ENCODE measurements at places on chromosomes 2 and 18. TPM values are rescaled to one million over a fixed set of nuclear protein-coding genes. Genes with fewer than 3 reads are reported as not detected.

TRIM54 gene
- total RNA-seq = not detected

SLC9A4 gene
- not detected for total RNA-seq

GRCh38 chr2:136255127-136255526, 137.2 kb upstream of the CXCR4 start:
- peaks cover 6% of the 10 kb centered on the region for H3K4me1 ChIP-seq
- no peaks in the 10 kb centered on the region for H3K27me3 ChIP-seq
- no peaks in the 10 kb centered on the region for H3K36me3 ChIP-seq
- H3K27ac ChIP-seq = no peak overlapping the region
- no peak overlapping the region for H3K4me3 ChIP-seq
- DNase-seq = no peak

GRCh38 chr2:22826703-22827102, 558.3 kb upstream of the KLHL29 start:
- no peak overlapping the region for H3K27ac ChIP-seq
- no peaks in the 10 kb centered on the region for H3K4me1 ChIP-seq
- no peak for DNase-seq
- H3K27me3 ChIP-seq = no peaks in the 10 kb centered on the region

DNA sequence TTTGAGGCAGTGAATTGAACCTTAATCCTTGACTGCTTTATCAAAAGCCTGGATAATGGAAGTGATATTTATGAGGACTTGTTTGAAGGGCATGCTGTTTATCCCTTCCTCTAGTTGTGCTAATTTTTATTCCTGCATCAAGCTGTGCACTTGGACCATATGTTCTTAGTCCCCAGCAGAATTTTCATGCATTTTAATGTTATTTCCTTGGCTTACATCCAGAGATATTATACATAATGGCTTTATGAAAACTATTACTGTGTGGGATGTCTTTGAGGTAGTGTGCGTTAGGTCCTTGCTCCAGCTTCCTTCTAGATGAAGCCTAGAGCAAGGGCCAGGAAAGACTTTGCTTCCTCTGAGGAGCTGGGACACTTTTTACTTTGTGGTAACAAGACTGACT, 378.4 kb downstream of the LPIN1 start:
- no peaks in the 10 kb centered on the region for H3K27me3 ChIP-seq
- no peak overlapping the region for H3K4me3 ChIP-seq
- H3K4me1 ChIP-seq = no peaks in the 10 kb centered on the region

DNA sequence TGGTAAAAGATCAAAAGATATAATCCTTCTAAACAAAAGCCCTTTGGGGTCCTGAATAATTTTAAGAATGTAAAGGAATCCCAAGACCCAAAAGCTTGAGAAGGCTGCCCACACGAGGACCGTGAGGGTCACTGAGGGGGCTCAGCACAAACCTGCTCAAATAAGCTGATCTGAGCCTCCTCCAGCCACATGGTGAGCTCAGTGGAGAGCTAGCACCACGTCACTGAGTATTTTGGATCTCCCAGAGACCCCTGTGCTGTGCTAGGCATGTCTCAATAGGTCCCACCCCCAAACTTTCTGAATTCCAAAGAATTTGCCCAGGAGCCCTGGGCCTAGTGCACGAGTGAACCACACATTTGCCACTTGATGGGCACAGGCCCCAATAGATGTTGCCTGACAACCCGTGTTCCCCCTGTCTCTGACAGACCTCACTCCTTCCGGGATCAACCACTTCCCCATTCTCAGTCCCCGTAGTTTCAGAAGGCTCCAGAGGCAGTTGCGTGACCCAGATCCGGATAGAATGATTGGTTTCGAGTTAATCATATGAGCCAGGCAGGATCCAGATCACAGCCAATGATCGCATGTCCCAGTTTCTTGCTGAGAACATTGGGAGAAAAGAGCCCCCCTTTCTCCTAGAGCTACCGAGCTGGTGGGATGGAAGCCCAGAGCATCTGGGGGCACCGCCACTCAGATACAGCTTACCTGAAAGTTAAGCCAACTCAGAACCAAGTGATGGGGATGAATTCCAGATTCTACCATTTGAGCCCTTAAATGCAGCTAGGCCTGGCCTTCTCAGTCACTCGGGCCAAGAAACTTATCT, 203.8 kb downstream of the TNS1 start:
- no peaks in the 10 kb centered on the region for H3K36me3 ChIP-seq
- no peak overlapping the region for H3K27ac ChIP-seq
- no peak overlapping the region for H3K4me3 ChIP-seq

DNA sequence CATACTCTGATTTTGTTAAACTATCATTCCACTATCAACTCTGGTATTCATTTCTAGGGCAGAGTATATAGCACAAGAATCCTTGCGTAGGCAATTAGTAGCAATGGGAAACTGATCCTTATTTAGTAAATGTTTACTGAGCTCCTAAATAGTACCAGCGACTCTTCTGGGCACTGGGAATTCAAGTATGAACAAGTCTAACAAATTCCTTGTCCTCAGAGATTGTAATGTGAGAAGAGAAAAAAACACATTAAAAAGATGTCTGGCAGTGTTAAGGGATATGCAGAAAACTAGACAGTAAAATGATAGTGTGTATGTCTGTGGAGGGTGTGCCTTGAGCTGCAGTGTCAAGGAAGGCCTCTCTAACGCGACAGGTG, 721 bp downstream of the METTL5 start:
- peak overlapping the region; percentile 90 for H3K4me3 ChIP-seq
- H3K27ac ChIP-seq = no peak overlapping the region
- no peaks in the 10 kb centered on the region for H3K27me3 ChIP-seq
- peaks cover 44% of the 10 kb centered on the region for H3K4me1 ChIP-seq
- peaks cover 5% of the 10 kb centered on the region for H3K36me3 ChIP-seq

GRCh38 chr2:144678736-144679135, 158.8 kb upstream of the ZEB2 start:
- DNase-seq = no peak
- H3K4me3 ChIP-seq = no peak overlapping the region
- no peaks in the 10 kb centered on the region for H3K36me3 ChIP-seq
- H3K27me3 ChIP-seq = no peaks in the 10 kb centered on the region
- H3K4me1 ChIP-seq = peaks cover 6% of the 10 kb centered on the region
- no peak overlapping the region for H3K27ac ChIP-seq

RGPD6 gene
- 9.5 TPM for total RNA-seq

AOX1 gene
- 2.8 TPM for total RNA-seq

- H3K4me1 ChIP-seq = peaks cover 13% of the 10 kb centered on the region
- no peak overlapping the region for H3K27ac ChIP-seq
- peaks cover 4% of the 10 kb centered on the region for H3K36me3 ChIP-seq
- DNase-seq = no peak
These were observed 240.7 kb downstream of the TGIF1 start for GRCh38 chr18:3690764-3691066.

DNA sequence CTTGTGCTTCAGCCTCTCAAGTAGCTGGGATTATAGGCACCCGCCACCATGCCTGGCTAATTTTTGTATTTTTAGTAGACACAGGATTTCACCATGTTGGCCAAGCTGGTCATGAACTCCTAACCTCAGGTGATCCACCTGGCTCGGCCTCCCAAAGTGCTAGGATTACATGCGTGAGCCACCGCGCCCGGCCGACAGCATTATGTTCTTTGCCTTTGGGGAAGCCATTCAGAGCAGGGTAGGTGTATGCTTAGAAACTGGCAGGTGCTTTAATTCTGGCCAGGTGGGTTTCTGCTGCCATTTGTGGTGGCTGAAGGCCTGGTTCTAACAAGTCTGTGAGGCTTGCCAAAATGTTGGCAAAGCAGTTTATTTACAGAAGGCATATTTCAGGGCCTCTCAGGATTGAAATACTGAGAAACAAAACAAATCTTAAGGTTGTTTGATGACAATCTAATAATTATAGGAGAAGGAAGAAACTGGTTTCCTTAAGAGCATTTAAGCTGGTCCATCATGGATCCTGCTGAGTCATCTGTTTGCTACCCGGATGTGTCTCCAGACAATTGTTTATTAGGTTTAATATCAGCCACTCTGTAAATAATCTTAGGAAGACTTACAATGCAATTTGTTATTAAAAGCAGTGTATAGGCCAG, 16.0 kb downstream of the SLC20A1 start:
- H3K36me3 ChIP-seq = peaks cover 42% of the 10 kb centered on the region
- H3K4me1 ChIP-seq = peaks cover 14% of the 10 kb centered on the region
- no peak overlapping the region for H3K4me3 ChIP-seq
- DNase-seq = no peak

GRCh38 chr2:58930537-58930936, 689.4 kb upstream of the FANCL start:
- H3K36me3 ChIP-seq = no peaks in the 10 kb centered on the region
- no peaks in the 10 kb centered on the region for H3K4me1 ChIP-seq
- no peak for DNase-seq
- no peak overlapping the region for H3K4me3 ChIP-seq
- H3K27ac ChIP-seq = no peak overlapping the region

- H3K4me3 ChIP-seq = no peak overlapping the region
- no peak for DNase-seq
- no peaks in the 10 kb centered on the region for H3K4me1 ChIP-seq
These were observed 388.3 kb downstream of the NR4A2 start for GRCh38 chr2:155944218-155944617.

DNA sequence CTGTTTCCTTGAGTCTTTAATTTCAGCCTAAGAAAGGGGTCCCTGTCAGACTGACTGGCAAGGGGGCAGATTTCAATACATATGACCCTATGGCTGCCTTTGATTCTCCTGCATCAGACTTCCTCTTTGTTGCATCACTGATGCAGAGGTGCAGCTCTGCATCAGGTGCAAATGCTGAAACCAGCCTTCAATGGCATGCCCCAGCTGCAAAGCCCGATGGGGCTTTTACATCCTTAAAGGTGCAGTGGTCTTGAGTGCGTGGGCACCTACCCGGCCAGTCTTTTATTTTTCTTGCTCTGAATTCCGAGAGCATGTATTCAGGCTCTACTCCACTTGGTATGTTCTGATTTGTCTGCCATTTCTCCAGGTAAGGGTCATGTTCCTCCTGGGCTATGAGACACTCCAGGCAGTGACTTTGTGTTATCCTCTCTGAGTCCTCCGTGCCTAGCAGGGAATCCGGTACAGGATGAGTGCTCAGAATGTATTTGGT, 169.5 kb downstream of the MYCN start:
- H3K4me1 ChIP-seq = peaks cover 36% of the 10 kb centered on the region
- H3K4me3 ChIP-seq = no peak overlapping the region
- H3K36me3 ChIP-seq = no peaks in the 10 kb centered on the region
- no peak overlapping the region for H3K27ac ChIP-seq
- H3K27me3 ChIP-seq = no peaks in the 10 kb centered on the region

GRCh38 chr2:118936936-118937335, 5.1 kb upstream of the MARCO start:
- H3K4me1 ChIP-seq = no peaks in the 10 kb centered on the region
- DNase-seq = no peak
- peaks cover 18% of the 10 kb centered on the region for H3K27me3 ChIP-seq
- H3K36me3 ChIP-seq = no peaks in the 10 kb centered on the region
- H3K27ac ChIP-seq = no peak overlapping the region

DNA sequence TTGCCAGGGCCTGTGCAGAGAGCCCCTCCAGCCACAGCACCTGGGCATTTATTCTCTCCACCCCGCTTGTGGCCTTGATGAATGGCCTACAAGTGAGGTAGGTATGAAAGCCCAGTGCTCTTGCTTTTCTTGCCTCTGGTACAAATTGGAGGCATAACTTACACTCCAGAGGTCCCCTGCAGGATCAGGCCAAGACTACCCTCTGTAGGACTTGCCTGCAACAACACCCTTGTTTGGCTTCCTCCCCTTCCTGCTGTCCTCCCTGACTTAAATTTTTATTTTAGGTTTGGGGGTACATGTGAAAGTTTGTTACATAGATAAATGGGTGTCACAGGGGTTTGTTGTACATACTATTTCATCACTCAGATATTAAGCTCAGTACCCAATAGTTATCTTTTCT, 95.7 kb downstream of the CDC42EP3 start:
- DNase-seq = no peak
- H3K4me3 ChIP-seq = no peak overlapping the region
- H3K4me1 ChIP-seq = no peaks in the 10 kb centered on the region
- no peaks in the 10 kb centered on the region for H3K27me3 ChIP-seq
- no peak overlapping the region for H3K27ac ChIP-seq

SF3B6 gene
- total RNA-seq = 94.3 TPM

DNA sequence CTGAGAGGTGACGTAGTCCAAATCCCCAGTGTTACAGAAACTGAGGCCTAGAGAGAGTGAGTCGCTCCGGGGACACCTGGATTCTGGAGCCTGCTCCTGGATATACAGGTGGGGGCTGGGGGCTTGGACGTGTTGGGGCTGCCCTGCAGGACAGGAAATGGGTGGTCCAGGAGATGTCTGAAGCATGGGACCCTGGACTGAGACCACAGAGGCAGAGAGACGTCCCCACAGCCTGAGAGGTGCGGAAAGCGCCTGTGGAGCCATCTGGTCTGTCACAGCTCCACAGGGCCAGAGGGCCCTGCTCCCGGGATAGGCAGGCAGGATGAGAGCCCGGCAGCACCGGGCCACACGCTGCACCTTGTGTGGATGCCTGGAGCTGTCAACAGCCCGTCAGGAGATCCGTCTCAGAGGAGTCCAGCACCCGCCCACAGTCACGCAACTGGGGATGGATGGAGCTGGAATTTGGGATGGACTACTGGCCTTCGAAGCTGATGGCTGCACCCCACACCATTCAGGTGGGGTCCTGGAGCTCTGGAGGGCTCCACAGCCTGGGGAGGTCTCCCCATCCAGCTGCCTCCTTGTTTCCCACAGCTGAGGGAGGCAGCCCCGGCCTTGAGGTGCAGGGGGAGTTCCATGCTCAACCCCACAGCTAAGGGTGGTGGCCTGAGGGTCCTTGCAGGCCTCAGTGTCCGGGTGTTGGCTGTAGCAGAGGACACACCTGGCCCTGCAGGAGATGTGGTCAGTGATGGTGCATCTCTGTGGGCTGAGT, 303.0 kb downstream of the NDUFA10 start:
- no peak for DNase-seq
- H3K27me3 ChIP-seq = no peaks in the 10 kb centered on the region
- H3K4me1 ChIP-seq = peaks cover 9% of the 10 kb centered on the region
- no peak overlapping the region for H3K4me3 ChIP-seq
- H3K36me3 ChIP-seq = no peaks in the 10 kb centered on the region

FSHR gene
- total RNA-seq = not detected

DNA sequence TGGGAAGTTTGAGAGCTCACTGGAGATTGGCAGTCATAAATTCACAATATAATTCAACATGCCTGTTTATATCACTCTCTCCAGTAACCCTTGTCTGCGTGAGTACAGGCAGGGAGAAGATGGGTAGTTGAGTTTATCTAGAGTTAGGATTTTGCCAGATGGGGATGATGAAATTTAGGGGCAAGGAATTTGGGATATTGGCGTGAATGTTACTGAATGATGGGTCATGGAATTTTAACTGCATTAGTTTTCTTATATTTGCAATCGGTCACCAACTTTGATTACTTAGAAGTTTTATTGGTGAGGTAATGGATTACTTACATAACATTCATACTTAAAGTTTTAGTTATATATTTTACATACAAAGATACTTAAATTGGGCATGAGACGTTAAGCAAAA, 35.1 kb downstream of the SANBR start:
- H3K27me3 ChIP-seq = no peaks in the 10 kb centered on the region
- no peak for DNase-seq

ZNF385B gene
- 3.4 TPM for total RNA-seq

DNAH7 gene
- total RNA-seq = 1.5 TPM

All from neural crest cell (in vitro differentiated cells).